Stimulated activated memory B cell treated with anti-CD40 and anti-IgM and Interleukin-4, amounts not matched to agents 10 μg/mL and 1 μg/mL and 100 μg/mL, for 72 hours (primary cell): ENCODE measurements at places on chromosomes 11 and 22.

DNA sequence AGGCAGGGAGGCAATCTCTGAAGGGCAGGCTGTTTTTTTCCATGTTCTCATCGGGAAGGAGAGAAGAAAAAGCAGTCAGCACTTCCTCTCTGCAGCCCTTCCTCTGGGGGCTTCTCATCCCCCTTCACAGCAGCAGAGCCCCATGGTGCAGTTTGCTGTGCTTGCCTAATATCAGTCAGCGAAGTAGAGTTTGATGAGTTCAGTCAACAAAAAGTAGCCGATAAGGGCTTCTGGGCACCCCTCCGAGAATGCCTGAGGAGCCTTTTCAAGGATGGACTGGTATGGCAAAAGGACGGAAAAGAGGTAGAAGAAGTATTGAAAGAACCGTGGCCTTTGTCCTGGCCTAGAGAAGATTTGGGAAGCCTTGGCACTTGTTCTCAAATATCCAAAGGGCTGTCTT, 55.6 kb downstream of the NAV2 start:
- no peak for ATAC-seq

DNA sequence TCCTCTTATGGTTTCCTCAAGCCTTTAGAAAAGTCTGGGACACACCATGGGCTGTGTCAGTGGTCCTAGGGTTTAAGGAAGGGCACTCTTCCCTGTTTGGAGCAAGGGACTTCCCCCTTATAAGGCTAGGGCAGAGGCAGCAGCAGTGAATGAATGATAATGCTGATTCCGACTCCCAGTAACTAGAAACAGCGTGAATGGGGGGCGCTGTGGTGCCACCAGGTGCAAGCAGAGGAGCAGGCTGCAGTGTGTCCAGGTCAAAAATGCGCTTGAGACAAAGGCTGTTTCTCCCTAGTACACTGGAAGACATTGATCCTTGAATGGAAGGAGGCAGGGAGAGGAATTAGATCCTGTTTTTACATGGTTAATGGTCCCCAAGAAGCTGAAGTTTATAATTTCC, 11.6 kb upstream of the RIC3 start:
- no peak for ATAC-seq

- ATAC-seq, result peak; percentile 50
These were observed 9.4 kb upstream of the TRIM29 start for GRCh38 chr11:120147094-120147949.

DNA sequence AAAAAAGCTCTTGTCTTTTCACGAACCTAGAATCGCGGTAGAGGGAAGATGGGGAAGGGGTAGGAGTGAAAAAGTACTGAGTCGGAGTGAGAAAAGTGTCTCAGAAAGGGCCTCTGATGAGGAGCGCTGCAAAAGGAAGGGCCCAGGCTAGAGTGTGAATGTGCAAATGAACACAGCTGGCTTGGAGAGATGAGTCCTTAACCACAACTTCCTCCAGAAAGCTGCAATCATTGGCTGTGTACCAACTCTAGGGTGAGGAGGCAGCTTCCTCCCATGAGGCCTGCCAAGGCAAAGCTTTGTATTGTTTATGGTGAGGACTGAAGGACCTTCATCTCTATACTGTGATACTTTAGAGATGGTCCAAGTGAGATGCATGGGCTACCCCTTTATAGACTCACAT, 566.9 kb upstream of the ANO5 start:
- no peak for ATAC-seq

- ATAC-seq, result no peak
These were observed 706.9 kb upstream of the LUZP2 start for GRCh38 chr11:23789938-23790371.

GRCh38 chr22:20574920-20575353, 67.5 kb downstream of the MED15 start:
- ATAC-seq, result no peak

DNA sequence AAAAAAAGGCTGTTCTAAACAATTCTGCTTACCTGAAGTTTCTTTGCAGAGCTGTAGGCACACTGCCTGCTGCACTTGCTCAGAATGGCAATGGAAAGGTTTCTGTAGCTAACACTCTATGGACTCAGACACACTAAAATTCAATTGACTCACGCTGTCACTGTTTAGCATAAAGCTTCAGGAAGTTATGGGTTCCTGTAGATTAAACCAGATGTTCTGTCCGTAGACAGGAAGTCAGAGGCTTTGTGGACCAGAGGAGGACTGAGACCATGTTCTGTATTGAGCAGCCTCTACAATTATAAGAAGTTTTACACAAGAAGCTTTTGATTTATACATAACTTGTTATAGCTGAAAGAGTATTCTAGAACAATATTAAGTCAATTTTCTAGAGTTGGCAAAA, 70.4 kb downstream of the GLYATL1 start:
- ATAC-seq, result peak; percentile 67

DNA sequence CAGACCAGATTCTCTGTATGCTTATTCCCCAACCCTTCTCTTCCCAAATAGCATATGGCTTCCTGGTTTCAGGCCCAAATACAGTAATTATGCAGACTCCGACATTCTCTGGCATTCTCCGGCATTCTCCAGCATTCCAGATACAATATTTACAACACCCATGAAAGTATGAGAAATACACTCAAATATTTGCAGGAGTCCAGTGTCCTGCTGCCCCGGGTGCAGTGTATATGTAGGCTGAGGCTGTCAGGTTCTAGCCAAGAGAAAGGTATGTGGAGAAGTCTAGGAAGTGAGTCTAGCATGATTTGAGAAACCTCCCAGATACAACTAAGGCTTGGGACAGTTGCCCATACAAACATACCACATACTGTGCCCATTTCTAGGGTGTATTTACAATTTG, 160.7 kb downstream of the SOX6 start:
- ATAC-seq, result no peak

GRCh38 chr11:46896719-46897406, 21.5 kb downstream of the LRP4 start:
- peak; percentile 44 for ATAC-seq

DNA sequence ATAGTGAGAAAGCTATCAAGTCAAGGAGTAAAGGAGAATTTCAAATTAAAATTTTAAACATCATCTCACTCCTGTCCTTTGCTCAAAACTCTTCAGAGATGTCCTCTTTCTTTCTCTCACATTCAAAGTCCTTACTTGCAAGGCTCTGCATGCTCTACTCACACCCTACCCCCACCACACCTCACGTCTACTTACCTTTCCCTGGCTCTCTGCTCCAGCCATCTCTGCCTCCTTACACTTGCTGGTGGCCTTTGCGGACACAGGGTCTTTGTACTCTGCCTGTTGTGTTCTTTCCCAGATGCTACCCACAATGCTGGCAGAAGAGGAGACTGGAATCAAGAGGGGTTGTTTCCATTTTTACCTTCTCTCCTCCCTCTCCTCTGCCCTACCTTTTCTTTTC, 405.2 kb downstream of the INSC start:
- no peak for ATAC-seq

DNA sequence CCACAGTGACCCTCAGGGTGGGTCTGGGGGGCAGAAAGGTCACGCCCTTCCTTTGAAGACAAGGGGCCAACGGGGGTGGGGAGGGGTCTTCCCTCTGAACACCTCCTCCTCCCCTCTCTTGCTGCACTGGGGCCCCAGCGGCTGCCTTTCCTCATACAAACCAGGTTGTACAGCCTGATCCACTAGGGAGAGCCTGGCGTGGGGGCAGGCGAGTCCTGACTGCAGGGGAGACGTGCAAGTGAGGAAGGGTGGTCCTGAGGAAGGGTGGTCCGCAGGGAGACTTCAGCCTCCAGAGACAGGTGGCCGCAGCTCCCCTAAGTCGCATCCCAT, 43.6 kb upstream of the LINC01488 start:
- ATAC-seq, result no peak

DNA sequence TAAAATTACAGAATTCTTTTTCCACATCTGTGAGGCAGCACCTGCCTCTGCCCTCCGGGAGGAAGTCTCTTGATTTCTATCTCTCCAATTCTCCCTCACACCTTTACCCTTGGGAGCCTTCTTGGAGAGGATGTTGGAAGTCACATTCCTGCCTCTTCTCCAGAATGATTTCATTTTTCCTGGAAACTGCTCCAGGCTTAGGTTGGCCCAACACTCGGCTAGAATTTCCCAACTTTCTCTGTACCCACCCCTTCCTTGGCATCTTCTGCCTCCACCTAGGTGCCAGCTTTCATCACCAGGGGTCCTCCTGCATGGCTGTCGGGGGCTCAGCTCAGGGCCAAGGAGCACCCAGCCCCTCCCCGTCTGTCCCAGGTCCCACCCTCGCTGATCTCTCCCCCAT, 43.2 kb downstream of the SLCO2B1 start:
- ATAC-seq, result no peak

- ATAC-seq, result peak; percentile 1
These were observed at the start of gene LPXN for GRCh38 chr11:58575377-58576020. TSS of gene LPXN (minus strand) at chr11:58575856. CDS start at chr11:58575772, 84 bp downstream.

DNA sequence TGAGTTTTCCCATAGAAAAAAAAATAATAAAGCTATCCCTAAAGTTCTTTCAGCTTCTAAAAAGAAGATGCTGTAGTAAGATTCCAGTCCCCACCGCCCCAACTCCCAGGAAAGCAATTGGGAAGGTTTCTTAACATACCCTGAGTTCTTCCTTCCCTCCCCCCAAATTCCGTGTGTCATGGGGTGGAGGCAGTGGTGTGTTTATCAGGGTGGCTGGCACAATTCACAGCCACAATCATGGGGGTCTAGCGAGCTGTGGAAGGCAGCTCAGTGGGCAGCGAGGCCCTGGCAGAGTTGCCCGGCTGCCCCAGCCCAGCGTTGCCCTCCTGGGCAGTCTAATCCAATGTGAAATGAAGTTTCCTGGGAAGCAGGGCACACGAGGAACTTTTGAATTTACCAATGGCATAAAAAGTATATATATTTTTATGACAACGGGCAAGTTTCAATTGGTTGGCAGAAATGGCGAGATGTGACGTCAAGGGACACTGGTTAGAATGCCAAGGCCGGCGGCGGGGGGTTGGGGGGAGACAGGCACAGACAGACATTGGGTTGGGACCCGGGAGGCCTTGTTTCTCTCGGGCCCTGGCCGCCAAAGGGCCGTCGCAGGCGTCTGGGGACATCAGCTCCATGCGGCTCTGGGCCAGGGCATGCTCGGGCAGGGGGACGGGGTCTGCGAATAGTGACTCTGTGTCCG, 80.7 kb upstream of the PPARA start:
- peak; percentile 35 for ATAC-seq

GRCh38 chr22:27797520-27798391, 3.8 kb downstream of the MN1 start:
- peak; percentile 12 for ATAC-seq

- ATAC-seq, result no peak
These were observed 4.5 kb downstream of the CLMP start for GRCh38 chr11:123190518-123190917.

GRCh38 chr11:93773045-93773477, 11.0 kb upstream of the MED17 start:
- no peak for ATAC-seq

GRCh38 chr11:117817368-117818040, 7.0 kb downstream of the FXYD2 start:
- ATAC-seq, result peak; percentile 58

DNA sequence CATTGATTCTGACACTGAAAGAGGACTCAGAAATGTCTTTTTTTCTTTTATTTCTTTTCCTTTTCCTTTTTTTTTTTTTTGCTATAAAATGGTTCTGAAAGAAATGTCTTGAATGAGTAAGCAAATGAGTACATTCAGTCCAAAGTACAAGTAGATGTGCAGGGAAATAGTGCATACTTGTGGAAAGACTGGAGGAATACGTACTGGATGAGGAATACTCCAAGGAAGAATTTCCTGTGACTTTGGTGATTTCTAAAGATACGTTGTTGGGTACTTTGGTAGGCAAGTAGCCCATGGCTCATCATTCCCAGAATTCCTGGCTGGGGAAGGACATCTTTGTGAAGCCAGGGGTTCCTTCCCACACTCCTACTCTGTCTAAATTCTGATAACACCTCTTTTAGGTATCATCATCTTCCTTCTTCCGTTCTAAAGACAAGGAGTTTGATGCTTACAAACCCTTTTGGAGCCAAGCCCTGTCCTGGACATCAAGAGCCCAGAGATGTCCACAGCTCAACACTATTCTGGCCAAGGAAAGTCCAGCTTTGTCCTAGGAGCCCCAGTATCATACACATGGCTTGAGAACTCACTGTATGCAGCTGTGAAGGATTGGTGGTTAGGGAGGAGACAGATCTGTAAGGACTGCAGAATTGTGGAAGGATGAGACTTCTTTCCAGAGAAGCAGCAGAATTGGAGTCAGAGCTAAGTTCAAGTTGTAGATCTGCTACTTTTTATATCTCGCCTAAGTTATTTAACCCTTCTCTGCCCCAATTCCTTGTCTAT, 4.8 kb upstream of the NUP98 start:
- no peak for ATAC-seq

GRCh38 chr11:68839054-68839865, 2.5 kb downstream of the CPT1A start:
- ATAC-seq, result peak; percentile 83
